ENCODE measurements at places on chromosomes 4 and X. TPM values are rescaled to one million over a fixed set of nuclear protein-coding genes. Genes with fewer than 3 reads are reported as not detected.

DNA sequence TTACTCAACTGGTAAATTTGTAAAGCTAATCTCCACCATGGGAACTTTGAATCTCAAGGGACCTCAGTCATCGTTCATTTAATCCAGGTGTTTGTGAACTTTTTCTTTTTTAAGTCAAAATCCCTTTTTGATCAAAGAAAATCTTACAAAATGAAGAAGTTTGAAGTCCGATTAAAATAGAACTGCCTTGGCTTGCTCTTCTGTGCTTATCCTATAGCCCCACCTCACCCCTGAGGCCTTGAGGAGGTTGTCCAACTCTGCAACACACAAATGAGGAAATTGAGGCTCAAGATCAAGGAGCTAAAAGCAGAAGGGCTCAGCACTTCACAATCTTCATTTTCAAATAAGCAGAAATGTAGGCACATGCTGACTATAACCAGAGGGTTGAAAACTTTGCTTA lies 240.3 kb upstream of the SFRP2 start:
- no peak overlapping the region for H3K27ac ChIP-seq
- H3K4me1 ChIP-seq = no peaks in the 10 kb centered on the region
- no peaks in the 10 kb centered on the region for H3K27me3 ChIP-seq
- no peaks in the 10 kb centered on the region for H3K36me3 ChIP-seq
- H3K4me3 ChIP-seq = no peak overlapping the region

The MAOA gene
- total RNA-seq = 93.6 TPM

GRCh38 chrX:47327902-47328301 lies 42.5 kb upstream of the ZNF157 start:
- H3K36me3 ChIP-seq = no peaks in the 10 kb centered on the region
- DNase-seq = no peak
- no peaks in the 10 kb centered on the region for H3K4me1 ChIP-seq
- no peak overlapping the region for H3K27ac ChIP-seq
- no peak overlapping the region for H3K4me3 ChIP-seq

- H3K27ac ChIP-seq = no peak overlapping the region
- H3K27me3 ChIP-seq = no peaks in the 10 kb centered on the region
- no peaks in the 10 kb centered on the region for H3K36me3 ChIP-seq
- peaks cover 4% of the 10 kb centered on the region for H3K4me1 ChIP-seq
- H3K4me3 ChIP-seq = no peak overlapping the region
- DNase-seq = no peak
Observed at GRCh38 chr4:140254651-140255299, 100.8 kb upstream of the MAML3 start.

The DMRTC1B gene
- total RNA-seq = not detected

The LRCH2 gene
- 5.2 TPM for total RNA-seq

The PHEX gene
- 0.96 TPM for total RNA-seq

GRCh38 chrX:15663439-15663838 lies 1.2 kb downstream of the CLTRN start:
- H3K36me3 ChIP-seq = no peaks in the 10 kb centered on the region
- no peak overlapping the region for H3K4me3 ChIP-seq
- no peaks in the 10 kb centered on the region for H3K4me1 ChIP-seq
- no peak for DNase-seq
- H3K27ac ChIP-seq = no peak overlapping the region

DNA sequence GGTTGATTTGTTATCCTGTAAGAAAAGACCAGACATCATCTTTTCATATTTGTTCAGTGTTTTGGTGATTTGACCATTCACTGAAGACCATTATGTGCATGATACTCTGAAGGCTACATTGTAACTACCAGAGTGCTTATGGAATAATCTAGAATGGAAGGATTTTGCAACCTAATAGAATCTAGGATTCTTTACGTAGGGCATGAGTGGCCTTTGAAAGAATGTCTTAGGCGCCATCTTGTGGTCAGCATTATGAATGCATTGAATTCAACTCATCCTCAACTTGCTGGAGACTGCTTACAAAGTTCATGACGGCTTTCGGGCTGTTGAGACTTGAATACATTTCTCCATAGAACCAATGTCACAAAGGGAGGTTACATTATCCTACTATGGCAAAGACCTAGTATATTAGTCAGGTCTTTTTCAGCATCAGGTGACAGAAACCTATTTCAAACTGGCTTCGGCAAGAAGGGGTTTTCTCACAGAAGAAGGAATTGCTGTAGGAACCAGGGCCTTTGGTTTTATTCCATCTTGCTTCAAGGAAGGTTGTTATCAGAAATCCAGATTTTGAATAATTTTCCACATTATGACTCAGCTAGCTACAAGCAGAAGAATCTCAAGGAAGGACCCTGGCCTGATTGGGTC lies 104.1 kb downstream of the GPAT3 start:
- H3K27ac ChIP-seq = no peak overlapping the region
- no peak overlapping the region for H3K4me3 ChIP-seq
- H3K4me1 ChIP-seq = peaks cover 3% of the 10 kb centered on the region
- DNase-seq = peak; percentile 80

DNA sequence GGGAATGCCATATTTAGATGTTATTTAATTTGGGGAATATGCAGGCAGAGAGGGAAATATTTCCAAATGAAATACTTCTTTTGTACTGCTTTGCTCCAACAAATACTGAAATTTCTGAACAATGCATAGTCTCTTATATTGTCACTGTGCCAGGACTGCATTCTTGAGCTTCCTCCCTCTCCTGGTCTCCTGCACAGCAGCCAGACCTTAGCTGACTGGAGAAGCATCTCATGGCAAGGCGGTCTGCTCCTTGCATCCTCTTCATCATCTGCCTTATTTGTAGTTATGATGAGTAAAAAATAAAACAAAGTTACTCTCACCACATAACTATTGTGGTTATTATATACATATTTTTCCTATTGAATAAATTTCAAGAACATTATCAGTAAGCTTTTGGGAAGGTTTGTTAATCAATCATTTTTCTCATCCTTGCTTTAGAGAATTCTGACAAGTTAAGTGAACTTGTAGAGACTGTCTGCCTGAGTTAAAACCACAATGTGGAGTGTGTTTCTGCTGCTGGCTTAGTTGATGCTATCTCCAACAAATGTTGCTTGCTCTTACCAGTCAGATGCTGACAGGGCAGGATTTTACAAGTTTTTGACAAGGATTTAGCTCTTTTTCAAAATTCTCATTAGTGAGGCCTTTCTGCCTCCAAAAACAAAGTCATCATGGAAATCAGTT lies 153.6 kb downstream of the SOWAHB start:
- H3K27ac ChIP-seq = peak overlapping the region; percentile 97
- H3K4me1 ChIP-seq = peaks cover 11% of the 10 kb centered on the region
- no peak for DNase-seq
- H3K4me3 ChIP-seq = peak overlapping the region; percentile 9
- peaks cover 23% of the 10 kb centered on the region for H3K36me3 ChIP-seq

The SHROOM4 gene
- 25.3 TPM for total RNA-seq

DNA sequence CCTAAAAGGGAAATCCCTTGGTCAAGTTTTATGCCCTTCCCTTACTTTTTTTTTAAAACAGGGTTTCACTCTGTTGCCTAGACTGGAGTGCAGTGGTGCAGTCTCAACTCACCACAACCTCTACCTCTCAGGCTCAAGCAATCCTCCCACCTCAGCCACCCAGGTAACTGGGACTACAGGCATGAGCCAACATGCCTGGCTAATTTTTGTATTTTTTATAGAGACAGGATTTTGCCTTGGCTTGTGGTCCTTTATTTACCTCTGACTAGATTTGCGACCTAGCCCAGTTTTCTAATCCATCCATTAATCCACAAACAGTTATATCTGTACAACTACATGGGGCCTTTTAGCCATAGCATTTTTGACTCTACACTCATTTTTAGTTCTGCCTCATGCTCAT lies 23.7 kb downstream of the CDS1 start:
- H3K36me3 ChIP-seq = no peaks in the 10 kb centered on the region
- H3K4me3 ChIP-seq = no peak overlapping the region
- no peak for DNase-seq

DNA sequence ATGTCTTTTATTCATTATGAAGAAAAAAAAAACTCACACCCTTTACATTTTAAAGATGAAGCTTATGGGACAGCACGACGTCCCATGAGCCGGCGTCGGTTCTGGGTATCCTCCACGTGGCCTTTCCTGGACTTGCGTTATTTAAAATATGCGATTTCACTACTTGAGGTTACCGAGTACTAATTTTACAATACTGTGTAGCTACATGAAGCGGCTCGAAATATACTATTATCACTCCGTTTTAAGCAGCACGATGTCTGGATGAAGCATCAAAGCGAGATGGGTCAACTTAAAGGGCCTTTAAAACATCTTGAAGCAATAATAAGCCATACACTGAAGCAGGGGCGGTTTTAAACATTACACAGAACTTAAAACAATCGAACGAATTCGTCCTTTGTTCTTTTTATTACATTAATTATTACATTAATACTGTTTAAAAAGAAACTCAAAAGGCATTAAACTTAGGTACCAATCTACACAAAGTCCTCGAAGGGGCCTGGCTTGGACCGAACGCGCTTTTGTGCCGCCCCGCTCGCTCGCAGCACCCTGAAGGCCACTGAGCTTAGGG lies 1.4 kb upstream of the KLF3 start:
- H3K36me3 ChIP-seq = no peaks in the 10 kb centered on the region
- no peak for DNase-seq
- peak overlapping the region; percentile 99 for H3K4me3 ChIP-seq
- no peaks in the 10 kb centered on the region for H3K27me3 ChIP-seq
- H3K4me1 ChIP-seq = peaks cover 10% of the 10 kb centered on the region

DNA sequence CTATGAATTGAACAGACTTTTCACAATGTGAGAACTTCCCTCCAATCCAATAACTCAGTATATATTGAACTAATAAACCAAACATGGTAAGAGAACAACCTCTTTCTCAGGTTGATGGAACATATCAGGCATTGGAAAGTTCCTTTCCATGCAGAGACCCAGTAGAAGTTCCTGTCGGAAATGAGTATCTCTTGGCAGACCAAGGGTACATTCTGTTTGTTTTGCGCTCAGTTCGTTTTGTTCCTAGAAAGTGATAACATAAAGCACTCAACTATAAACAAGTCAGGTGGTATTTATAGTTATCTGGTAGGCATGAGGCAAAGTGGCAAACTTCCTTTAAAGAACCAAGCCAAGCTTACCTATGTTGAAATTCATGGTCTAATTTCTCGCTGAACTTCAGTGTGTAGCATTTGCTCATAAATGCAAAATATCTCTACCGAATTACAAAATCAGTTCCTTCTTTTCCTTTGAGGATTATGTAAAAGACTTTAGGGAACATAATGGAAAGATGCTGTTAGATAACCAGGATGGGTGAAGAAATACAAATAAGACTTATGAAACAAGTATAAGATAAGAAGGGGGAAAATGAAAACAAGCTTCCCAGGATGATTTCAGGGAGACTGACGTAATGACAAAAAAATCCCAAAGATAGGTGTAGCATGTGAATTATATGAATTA lies 120.3 kb downstream of the ARHGAP24 start:
- no peak overlapping the region for H3K27ac ChIP-seq
- H3K4me3 ChIP-seq = no peak overlapping the region
- no peak for DNase-seq
- no peaks in the 10 kb centered on the region for H3K36me3 ChIP-seq

The BEX4 gene
- total RNA-seq = 11.0 TPM

The NPY2R gene
- not detected for total RNA-seq

GRCh38 chr4:56981795-56982201 lies 3.1 kb downstream of the POLR2B start:
- H3K27me3 ChIP-seq = no peaks in the 10 kb centered on the region
- no peak overlapping the region for H3K27ac ChIP-seq

DNA sequence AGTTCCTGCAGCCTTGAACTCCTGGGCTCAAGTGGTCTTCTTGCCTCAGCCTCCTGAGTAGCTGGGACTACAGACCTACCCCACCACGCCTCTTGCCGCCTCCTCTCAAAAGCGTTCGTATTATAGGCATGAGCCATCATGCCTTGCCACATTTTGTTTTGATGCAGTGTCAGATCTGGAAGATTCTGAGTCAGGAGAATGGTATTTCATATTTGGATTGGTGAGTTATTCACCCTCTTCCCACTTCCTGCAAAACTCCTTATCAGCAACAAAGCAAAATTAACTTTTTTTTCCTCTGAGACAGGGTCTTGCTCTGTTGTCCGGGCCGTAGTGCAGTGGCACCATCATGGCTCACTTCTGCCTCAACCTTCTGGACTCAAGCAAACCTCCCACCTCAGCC lies 29.6 kb downstream of the REST start:
- no peaks in the 10 kb centered on the region for H3K4me1 ChIP-seq
- H3K36me3 ChIP-seq = peaks cover 6% of the 10 kb centered on the region
- DNase-seq = no peak
- no peak overlapping the region for H3K27ac ChIP-seq

DNA sequence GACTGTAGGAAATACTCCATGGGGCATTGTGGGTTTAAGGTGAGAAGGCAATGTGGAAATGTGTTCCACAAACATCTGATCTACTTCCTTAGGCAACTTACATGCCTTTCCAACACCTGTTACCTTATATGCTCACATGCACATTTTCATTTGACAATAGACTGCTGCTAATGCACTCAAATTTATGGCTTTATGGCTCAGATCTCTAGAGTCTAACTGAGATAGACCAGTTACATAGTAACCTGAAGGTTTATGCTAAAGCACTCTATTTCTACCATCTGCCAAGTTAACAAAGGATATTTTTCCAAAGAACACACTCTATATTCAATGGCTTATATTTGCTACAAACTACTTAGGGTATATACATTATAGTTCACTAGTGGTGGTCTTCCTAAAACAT lies 969.0 kb downstream of the TECRL start:
- H3K27me3 ChIP-seq = no peaks in the 10 kb centered on the region
- no peaks in the 10 kb centered on the region for H3K36me3 ChIP-seq
- no peak overlapping the region for H3K4me3 ChIP-seq
- DNase-seq = no peak

- no peaks in the 10 kb centered on the region for H3K27me3 ChIP-seq
- no peak for DNase-seq
- no peak overlapping the region for H3K27ac ChIP-seq
- no peaks in the 10 kb centered on the region for H3K4me1 ChIP-seq
Observed at GRCh38 chrX:96835660-96836289, 47.9 kb upstream of the RPA4 start.

DNA sequence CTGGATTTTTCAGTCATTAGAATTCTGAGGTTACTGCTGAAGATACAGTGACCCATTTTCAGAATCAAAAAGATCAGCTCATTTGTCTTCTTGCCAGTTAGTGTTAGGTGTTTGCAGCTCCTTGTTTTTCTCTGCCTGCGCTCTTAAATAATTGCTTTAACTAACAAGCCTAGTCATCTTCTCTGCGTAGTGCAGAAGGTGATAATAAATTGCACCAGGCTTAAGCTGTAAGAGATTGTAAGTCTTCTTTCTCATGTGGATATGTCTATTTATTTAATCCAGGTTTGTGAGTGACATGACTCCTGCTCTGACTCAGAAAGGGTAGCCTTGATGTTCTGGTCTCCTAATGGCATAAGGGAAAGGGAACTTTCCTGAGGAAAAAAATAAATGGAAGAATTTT lies 167.2 kb downstream of the CEP135 start:
- H3K27ac ChIP-seq = no peak overlapping the region
- no peak for DNase-seq
- H3K4me3 ChIP-seq = no peak overlapping the region
- no peaks in the 10 kb centered on the region for H3K36me3 ChIP-seq
- no peaks in the 10 kb centered on the region for H3K4me1 ChIP-seq
- H3K27me3 ChIP-seq = no peaks in the 10 kb centered on the region

- H3K27me3 ChIP-seq = peaks cover 71% of the 10 kb centered on the region
- peak overlapping the region; percentile 59 for H3K4me3 ChIP-seq
- no peak overlapping the region for H3K27ac ChIP-seq
Observed at GRCh38 chr4:13544606-13545393, 492 bp upstream of the NKX3-2 start.

All from ascending aorta (tissue), 2 donors.